ENCODE measurements at places on chromosomes 2 and 18. TPM values are rescaled to one million over a fixed set of nuclear protein-coding genes. Genes with fewer than 3 reads are reported as not detected.

Gene PDCD1
- total RNA-seq = 0.22 TPM

DNA sequence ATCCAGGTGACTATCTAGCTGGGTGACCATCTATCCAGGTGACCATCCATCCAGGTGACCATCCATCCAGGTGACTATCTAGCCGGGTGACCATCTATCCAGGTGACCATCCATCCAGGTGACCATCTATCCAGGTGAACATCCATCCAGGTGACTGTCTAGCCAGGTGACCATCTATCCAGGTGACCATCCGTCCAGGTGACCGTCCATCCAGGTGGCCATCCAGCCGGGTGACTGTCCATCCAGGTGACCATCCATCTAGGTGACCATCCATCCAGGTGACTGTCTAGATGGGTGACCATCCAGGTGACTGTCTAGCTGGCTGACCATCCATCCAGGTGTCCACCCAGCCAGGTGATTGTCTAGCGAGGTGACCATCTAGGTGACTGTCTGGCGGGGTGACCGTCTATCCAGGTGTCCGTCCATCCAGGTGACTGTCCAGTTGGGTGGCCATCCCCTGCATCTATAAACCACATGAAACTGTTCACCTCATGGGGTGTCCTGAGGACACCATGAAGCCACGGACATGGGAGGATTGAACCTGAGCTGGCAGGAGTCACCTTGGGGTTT is 305.3 kb downstream of the NDUFA10 start:
- no peak overlapping the region for H3K4me3 ChIP-seq
- no peaks in the 10 kb centered on the region for H3K36me3 ChIP-seq
- no peak for DNase-seq
- no peaks in the 10 kb centered on the region for H3K27me3 ChIP-seq
- no peaks in the 10 kb centered on the region for H3K4me1 ChIP-seq

Gene DPP4
- 3.6 TPM for total RNA-seq

DNA sequence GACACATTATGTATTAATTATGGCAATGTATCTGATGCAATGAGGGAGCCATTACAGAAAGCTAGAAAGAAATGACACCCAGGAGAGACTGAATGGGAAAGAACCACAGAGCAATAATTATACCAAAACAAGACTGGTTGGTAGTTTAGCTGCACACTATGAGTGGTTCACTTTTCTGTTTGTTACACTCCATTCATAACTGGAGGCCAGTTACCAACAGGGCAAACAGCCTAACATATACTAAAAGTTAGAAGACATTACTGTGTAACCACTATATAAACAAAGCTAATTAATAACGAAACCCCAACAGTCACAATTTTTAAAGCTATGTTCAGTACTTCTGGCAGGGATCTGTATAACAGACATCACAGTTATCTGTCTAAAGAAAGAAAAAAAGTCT is 49.4 kb downstream of the NBAS start:
- H3K27me3 ChIP-seq = no peaks in the 10 kb centered on the region
- no peak overlapping the region for H3K27ac ChIP-seq
- no peaks in the 10 kb centered on the region for H3K4me1 ChIP-seq

Gene FAP
- total RNA-seq = not detected
